ENCODE measurements at places on chromosomes 7 and 10.

GRCh38 chr7:88095-88926 lies 104.1 kb upstream of the FAM20C start:
- no peak for DNase-seq

DNA sequence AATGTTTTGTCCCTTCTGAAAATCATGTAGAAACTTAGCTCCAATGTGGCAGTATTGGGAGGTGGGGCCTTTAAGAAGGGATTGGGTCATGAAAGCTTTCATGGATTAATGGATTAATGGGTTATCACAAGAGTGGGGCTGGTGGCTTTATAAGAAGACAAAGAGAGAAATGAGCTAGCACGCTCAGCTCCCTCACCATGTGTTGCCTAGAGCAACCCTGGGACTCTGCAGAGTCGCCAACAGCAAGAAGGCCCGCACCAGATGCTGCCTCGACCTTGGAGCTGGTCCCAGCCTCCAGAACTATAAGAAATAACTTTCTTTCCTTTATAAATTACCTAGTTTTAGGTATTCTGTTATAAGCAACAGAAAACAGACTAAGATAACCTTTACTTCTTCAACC lies 74.9 kb upstream of the HECW1 start:
- no peak for DNase-seq

DNA sequence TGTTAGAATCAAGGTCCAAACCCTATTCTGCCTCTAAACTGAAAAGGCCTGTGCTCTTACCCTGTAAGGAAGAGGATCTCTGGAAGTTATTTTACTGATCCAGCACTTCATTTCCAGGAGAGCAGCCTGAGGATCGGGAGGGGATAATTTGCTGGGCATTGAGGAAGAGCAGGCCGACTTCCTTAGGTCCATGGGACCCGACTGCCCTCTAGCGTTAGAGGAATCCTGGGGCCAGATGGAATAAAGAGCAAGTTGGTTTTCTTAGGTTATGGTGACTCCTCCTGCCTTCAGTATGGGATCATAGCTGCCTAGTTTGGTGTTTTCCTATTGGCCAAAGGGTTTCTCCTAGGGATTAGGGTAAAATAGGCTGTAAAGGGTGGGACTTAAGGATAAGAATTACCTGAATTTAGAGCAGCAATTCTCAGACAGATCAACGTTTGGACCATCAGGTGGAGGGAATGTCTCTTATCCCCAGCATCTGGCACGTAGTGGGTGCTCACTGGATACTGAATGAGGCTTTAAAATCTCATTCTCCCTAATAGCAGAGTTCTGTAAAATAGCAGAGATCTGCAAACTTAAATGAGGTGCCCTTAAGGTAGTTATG lies 40.0 kb upstream of the SORBS1 start:
- DNase-seq: peak; percentile 13

GRCh38 chr10:120540486-120540885 lies 83.5 kb downstream of the PLPP4 start:
- no peak for DNase-seq

DNA sequence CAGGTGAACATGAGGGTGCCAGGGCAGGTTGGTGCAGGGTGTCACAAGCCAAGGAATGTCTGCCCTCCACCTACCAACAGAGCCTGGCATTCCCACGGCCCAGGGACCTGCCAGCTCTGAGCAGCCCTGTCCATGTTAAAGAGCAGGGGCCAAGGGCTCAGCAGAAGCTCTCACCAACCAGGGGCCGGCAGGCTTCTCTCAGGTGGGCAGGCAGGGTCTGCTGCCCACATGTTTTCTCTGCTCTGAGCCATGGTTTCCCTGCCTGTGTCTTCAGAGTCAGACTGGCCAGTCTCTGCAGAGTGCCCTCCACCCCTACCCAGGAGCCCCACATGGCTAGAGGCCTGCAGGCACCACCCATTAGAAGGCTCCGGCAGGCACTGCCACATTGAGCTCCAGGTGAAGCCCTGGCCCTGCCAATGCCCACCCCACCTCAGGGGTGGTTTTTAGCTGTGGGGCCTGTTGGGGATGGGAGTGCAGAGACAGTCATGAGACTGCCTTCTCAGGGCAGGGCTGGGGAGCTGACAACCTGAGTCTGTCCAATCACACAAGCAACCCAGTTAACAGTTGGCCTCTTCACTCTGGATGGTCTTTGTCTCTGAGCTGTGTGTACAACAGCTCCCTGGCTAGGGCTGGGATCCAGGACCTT lies 135.9 kb downstream of the ARHGAP22 start:
- DNase-seq: peak; percentile 3

GRCh38 chr10:129764901-129765663 lies 199.0 kb downstream of the EBF3 start:
- no peak for DNase-seq

DNA sequence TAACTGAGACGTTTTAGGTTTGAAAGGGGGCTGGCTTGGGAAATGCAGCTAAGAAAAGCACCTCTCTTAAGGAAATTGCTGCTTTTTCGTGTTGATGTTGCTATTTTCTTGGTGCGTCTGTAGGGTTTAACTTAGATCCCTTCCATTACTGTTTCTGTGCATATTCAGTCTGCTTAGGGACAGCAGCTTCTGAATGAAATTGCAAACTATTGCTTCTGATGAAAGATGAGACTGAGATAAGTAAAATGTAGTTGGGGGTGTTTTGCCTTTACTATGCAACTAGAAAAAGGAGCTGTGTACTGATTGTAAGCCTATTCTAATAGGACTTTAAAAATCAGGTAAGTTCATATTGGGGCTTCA lies 772 bp downstream of the HDAC9 start:
- no peak for DNase-seq

- DNase-seq: no peak
These were observed 589 bp downstream of the LSM8 start for GRCh38 chr7:118184565-118184940.

DNA sequence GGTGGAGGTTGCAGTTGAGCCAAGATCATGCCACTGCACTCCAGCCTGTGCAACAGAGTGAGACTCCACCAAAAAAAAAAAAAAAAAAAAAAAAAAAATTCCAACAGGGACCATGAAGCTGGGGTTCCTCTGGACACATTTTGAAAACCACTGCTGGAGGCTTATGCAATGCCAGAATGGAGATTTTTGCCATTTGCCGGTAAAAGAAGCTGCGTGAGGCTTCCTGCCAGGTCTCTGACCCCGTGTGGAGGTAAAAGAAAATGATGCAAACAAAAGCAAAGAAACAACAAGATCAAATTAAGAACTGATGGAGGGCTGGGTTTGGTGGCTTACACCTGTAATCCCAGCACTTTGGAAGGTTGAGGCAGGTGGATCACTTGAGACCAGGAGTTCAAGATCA lies 30.5 kb upstream of the PDZD8 start:
- DNase-seq: no peak

- no peak for DNase-seq
These were observed 74.6 kb downstream of the CALN1 start for GRCh38 chr7:72337390-72338167.

DNA sequence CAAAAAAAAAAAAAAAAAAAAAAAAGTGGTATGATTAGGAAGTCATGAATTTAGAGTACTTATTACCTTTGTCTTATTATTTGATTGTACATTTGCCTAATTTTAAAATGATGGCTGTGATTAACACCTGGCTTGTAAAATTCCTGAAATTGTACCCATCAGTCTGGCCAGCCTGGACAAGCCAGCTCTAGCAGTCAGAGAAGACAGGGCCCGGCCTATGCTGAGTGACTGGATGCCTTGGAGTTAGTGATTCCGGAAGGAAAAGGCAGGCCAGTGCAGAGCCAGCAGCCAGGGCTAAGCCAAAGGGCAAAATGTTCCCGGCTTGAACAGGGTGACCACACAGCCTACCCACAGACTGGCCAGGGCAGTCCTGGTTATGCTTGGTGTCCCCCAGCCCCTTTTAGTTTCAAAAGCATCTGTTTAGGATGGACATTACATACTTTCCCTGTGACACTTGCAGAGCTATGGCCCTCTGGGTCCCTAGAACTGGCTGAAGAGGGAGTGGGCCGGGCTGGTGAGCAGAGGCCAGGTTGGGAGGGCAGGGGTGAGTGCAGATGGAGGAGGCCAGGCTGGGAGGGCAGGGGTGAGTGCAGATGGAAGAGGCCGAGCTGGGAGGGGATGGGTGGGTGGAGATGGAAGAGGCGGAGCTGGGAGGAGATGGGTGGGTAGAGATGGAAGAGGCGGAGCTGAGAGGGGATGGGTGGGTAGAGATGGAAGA lies 61.7 kb downstream of the PROSER2 start:
- DNase-seq: no peak

DNA sequence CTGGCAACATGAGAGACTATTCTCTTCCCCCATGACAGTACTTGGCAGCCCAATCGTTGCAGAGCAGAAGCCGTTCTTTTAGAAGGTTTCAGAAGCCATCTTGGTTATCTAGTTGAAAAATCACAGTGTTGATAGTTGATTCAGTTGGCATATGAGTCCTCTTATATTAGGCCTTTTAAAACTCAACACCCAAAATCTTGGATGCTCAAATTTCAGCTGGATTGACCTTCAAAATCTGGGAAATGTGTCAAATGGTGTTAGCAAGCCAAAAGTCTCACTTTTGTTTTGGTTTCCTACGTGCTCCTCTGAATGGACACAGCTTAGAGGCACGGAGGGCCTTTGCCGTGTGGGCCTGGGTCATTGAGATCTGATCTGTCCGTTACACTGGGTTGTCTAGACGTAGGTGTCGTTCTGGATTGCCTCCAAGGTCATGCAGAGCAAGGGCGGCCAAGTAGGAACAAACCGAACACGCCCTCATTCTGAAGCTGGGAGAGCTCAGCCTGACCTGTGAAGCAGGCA lies 59.3 kb upstream of the BMPER start:
- no peak for DNase-seq

DNA sequence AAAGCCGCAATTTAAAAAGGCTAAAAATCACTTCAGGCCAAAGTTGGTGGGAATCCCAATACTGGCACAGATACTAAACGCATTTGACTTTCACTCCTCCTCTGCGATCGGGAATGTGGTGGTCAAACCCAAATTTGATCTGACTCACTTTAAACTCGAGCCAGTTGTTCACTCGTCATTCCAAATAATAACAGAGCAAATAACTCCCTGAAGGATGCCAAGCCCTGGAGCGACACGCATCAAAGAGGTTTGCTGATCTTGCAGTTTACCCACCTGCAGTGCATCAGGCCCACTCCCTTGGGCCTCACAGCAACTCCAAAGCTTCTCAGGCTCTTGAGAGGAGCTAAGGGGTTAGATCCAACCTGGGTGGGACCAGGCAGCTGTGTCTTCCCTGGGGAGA lies 12.2 kb downstream of the PTN start:
- no peak for DNase-seq

DNA sequence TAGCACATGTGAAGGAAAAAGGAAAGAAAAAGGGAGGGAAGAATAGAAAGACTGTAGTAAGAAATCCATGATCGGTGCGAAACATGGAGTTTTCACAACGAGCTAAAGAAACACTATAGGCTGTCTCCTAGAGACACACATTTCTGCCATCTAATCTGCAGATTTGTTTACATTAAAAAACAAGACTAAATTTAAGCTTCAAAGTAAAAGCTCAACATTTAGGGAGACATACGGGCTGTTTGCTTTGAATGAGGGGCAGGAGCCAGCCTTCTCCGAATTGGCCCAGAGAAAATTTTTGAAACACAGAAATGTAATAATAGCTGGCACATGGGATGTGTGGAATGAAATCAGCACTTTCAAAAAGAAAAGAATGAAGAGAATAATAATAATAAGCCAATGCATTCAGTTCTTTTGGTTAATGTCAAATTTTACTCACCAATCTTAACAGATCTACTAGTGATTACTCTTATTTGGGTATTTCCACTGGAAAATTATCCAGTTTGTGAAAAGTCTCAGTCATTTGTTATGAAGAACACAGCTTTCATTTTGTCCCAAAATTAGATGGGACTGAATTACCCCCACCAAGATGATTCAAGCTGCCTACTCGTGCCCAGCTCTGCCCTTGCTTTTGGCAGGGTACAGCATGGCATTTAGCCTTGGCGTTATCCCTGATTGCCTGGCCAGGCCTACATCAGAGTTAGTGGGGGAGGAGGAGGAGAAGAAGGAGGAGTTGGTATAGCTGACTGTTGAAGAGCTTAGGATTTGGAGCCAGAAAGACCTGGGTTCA lies 47.1 kb downstream of the MTURN start:
- DNase-seq: no peak

- no peak for DNase-seq
These were observed 3.5 kb upstream of the DAGLB start for GRCh38 chr7:6451224-6451705.

DNA sequence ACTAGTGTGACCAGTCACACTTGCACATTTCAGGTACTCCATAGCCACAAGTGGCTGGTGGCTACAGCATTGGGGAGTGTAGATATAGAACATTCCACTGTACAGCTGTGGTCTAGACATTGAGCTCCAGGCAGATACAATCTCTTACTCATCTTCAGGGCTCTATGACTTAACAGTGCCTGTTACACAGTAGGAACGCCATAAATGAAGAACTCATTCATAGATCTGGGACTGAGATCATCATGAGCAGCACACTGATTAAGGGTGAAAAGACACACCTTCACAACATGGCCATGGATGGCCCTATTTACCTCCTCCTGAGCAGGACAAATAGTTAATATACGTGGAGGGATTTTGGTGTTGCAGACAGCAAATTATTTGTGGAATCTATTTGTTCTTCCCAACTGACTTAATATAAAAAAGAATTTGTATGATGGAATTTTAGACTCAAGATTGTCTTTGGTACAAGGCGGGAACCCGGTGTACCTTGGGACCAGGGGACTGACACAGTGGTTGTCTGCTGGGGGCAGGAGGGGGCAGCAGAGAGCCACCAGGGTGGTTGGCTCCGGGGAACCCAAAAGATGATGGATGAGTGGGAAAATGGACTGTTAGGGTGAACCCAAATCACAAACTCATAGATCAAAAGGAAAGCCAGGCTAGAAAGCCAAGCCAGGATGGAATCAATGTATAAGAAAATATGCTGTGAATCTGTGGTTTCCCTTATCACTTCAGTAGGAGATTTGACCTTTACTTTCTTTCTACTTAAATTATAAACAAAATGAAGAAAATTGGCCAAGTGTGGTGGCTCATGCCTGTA lies 24.3 kb upstream of the CPA2 start:
- peak; percentile 28 for DNase-seq

DNA sequence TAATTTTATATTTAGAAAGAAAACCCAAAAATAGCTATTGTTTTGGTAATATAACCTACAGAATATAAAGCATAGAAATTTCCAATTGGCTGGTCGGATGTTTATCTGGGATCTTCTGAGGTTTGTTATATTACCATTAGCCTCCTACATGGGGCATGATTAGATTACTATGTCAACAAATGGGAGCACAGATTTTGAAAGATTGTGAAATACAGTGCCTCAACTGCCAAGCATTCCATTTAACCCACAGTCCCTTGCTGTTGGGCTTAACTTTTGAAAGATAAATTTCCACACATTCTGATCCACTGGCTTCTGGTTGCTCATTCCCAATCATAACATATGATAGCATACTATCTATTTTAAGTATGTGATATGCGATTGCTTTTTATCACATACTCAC lies 455.4 kb upstream of the C7orf33 start:
- no peak for DNase-seq

- DNase-seq: no peak
These were observed 105.5 kb downstream of the MYOF start for GRCh38 chr10:93376372-93377293.

- DNase-seq: no peak
These were observed 104.5 kb downstream of the MACC1 start for GRCh38 chr7:20112696-20113095.

Data from activated CD4-positive, alpha-beta T cell treated with anti-CD3 and anti-CD28 coated beads for 1 hour (primary cell).